ENCODE measurements at places on chromosomes 3 and 15. TPM values are rescaled to one million over a fixed set of nuclear protein-coding genes. Genes with fewer than 3 reads are reported as not detected.

DNA sequence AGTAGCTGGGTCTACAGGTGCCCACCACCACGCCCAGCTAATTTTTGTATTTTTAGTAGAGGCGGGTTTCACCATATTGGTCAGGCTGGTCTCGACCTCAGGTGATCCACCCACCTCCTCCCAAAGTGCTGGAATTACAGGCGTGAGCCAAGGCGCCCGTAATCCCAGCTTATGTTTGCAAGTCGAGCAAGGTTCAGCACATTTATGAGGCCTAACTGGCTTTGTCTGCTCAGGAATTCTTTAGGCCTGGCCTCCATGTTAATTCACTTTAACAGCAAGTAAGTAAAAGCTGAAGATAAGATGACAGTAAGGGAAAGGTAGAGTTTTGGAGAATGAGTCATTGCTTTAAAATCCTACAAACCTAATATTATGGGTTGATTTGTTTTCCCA lies 24.6 kb downstream of the SIDT1 start:
- no peak for DNase-seq

DNA sequence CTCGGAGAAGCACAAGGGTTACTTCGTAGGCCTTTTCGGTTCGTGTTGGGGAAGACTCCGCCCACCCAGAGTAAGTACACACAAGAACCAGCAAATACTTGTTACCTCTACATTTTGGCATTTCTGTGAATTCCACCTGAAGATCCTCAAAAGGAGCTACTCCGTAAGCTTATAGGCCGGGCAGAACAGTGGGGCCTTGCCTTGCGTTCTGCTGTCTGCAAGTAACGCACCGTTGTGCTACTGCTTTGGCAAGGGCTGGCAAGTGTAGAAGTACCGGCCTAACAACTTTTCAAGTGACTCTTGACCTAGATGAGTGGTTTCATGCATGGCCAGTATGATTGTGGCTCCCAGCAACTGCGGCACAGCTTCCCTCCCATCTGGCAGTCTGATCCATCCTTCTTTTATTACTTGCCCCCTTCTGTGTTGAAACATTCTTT lies 6.4 kb upstream of the DNAAF4 start:
- DNase-seq: peak; percentile 81

GRCh38 chr15:36278219-36278618 lies 301.2 kb upstream of the CDIN1 start:
- DNase-seq: no peak

- DNase-seq: no peak
Measured at GRCh38 chr3:195908694-195909581, 587 bp upstream of the TNK2 start.

DNA sequence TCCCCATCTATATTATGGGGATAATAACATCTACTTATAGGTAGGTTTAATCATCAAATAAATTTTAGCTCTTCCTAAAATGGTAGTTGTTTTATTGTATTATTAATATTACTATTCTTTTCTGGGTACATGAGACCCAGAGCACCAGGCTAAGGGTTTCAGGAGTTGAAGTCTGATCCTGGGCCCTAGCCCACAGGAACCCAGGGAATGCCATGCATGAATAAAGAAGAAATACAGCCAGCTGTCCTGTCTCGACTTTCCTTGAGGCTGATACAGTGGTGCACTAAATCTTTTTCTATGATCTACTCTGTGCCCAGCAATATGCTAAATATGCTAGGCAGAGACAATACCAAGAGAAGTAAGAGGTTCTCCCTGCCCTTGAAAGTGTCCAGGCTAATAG lies 72.1 kb upstream of the ATP2C1 start:
- DNase-seq: no peak

DNA sequence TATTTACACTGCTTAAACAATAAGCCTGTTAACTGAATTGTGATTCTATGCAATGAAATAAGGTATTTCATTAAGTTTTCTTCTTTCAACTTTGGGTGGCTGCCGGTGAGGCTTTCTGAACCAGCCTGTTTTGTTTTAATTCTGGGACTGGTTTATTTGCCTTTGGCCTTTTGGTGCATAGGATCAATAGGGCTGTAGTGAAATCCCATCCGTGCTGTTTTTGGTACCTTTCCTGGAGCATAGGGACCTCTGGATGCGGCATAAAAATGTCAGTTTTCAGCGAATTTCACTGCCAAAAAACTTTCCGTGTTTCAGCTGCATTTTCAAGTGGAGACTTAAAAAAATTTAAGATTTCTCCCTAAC lies 514 bp downstream of the PLS1 start:
- no peak for DNase-seq

- no peak for DNase-seq
Measured at GRCh38 chr3:182913889-182914288, 66.4 kb downstream of the DCUN1D1 start.

GRCh38 chr3:79847928-79848327 lies 80.1 kb upstream of the ROBO1 start:
- DNase-seq: no peak

GRCh38 chr15:75335705-75336355 lies at the start of gene COMMD4:
COMMD4 (plus strand) TSS chr15:75336063; CDS start chr15:75336090, 27 bp downstream.
- DNase-seq: peak; percentile 97

- no peak for DNase-seq
Measured at GRCh38 chr3:152549263-152549662, 280.5 kb downstream of the MBNL1 start.

DNA sequence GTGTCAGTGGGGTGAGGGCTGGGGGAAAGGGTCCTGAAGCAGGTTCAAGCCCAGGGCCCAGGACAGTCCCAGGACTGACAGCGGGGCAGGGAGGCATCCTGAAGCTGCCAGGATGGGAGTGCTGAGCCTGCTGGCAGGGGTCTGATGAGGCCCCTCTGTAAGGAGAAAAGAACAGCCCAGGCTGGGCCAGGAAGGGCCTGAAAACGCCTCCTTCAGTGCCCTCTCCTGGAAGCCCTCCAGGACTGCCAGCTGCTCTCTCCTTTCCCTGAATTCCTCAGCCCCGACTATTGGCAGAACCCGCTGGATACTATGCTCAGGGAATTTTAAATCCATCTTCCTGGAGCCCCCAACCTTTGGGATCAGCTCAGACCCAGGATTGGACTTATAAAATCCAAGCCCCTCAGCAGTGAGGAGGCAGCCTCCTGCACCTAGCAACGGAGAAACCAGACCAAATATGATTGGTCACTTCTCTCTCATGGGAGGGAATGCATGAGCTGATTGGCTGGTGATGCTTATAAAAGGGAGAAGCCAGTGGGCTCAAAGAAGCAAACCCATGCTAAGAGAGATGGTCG lies 203.5 kb upstream of the LINGO1 start:
- DNase-seq: peak; percentile 46

DNA sequence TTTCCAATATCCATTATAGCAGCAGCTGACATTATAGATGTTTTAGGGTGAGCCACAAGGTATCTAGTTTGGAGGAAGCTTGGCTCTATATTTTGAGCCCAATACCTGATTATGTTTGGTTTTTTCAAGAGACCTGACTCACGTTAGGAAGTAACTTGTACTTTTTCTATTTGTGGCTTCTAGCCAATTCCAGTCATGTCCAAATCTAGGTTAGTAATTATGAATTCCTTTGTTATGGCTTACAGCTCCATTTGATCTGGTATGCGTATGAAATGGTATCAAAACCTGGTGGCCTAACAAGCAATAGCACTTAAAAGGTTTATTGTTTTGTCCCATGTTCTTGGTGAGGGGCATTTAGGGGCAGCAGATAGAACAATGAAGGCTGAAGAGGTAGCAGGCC lies 115.9 kb downstream of the TOP2B start:
- DNase-seq: no peak

- no peak for DNase-seq
Measured at GRCh38 chr3:157113832-157114505, 46.0 kb downstream of the CCNL1 start.

GRCh38 chr3:8307545-8308110 lies 194.0 kb upstream of the LMCD1 start:
- no peak for DNase-seq

GRCh38 chr15:86055688-86056087 lies 24.0 kb upstream of the AGBL1 start:
- no peak for DNase-seq

- DNase-seq: no peak
Measured at GRCh38 chr15:88331291-88331690, 74.8 kb upstream of the NTRK3 start.

RAB6B gene
- total RNA-seq: 7.4 TPM

RGMA gene
- total RNA-seq: 4.1 TPM

LSAMP gene
- total RNA-seq: 24.6 TPM

GOLGA6L4 gene
- total RNA-seq: 2.7 TPM

ST6GAL1 gene
- total RNA-seq: 116 TPM

CSPG5 gene
- 5.4 TPM for total RNA-seq

PIAS1 gene
- total RNA-seq: 62.0 TPM

WDR72 gene
- total RNA-seq: 3.2 TPM

GPR62 gene
- total RNA-seq: not detected

LYZL4 gene
- not detected for total RNA-seq

CCDC54 gene
- not detected for total RNA-seq

SH3GL3 gene
- total RNA-seq: 3.4 TPM

TTLL13 gene
- total RNA-seq: not detected

CTDSPL2 gene
- 34.1 TPM for total RNA-seq

RASGRF1 gene
- total RNA-seq: 105 TPM
